Activated T-helper 17 cell treated with anti-CD3 and anti-CD28 coated beads, Interleukin-2, amount 50 U/mL, for 72 hours (primary cell): ENCODE measurements at places on chromosomes 11 and 22.

DNA sequence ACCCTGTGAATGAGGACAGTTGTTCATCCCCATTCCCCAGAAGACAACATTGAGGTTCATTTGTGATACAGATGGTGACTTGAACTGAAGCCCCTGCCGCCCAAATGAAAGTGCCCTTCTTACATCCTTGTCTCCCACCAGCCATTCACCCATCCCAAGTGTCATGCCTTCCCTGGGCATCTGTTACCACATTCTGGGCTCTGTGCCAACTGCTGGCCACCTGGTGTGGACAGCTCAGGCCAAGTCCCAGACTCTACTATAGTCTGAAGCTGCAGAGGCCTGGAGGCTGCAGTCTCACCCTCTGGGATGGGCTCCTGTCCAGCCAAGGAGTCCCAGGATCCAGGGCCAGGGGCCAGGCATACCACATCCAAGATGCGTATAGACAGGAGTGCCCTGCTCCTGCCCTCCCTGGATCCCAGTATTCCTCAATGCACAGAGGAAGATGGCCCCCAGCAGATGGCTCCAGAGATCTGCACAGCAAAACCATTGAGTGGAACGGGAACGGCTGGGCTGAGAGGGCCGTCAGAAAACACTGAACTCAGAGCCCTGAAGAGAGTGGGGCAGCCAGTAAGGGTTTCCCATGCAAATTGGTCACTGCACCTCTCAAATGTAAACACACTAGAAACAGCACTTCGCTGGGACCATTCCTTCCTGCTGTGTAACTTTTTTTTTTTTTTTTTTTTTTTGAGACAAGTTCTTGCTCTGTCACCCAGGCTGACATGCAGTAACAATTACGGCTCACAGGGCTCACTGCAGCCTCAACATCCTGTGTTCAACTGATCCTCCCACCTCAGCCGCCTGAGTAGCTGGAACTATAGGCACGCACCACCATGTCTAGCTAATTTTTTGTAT lies 22.8 kb downstream of the ARRB1 start:
- H3K4me1 ChIP-seq, result peaks cover 41% of the 10 kb centered on the region
- H3K36me3 ChIP-seq, result no peaks in the 10 kb centered on the region
- ATAC-seq, result peak; percentile 57
- H3K4me3 ChIP-seq, result peak overlapping the region; percentile 53

- peak overlapping the region; percentile 14 for H3K4me3 ChIP-seq
- no peak for ATAC-seq
- no peaks in the 10 kb centered on the region for H3K27me3 ChIP-seq
- peak overlapping the region; percentile 79 for H3K27ac ChIP-seq
- peaks cover 14% of the 10 kb centered on the region for H3K4me1 ChIP-seq
Measured at GRCh38 chr22:45223304-45224117, 17.2 kb downstream of the KIAA0930 start.

DNA sequence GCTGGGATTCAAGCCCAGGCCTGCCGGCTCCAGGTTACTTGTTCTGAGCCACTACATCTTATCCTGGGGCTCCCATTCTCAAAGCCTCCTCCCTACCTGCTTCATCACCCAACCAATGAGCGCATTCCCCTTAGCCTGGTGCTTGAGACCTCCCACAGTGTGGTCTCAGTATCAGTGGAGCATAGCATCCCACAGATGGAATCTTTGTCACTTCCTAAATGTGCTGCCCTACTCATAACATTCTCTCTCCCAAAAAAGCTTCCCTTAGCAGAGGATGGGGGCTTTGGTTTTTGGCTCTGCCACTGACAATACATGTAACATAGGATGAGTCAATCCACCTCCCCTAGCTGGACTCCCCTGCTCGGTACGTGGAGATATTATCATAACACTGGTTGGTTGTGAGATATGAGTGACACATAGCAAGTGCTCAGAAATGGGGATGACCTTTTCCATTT lies 28.8 kb downstream of the TEAD1 start:
- no peaks in the 10 kb centered on the region for H3K4me1 ChIP-seq
- no peak for ATAC-seq
- H3K36me3 ChIP-seq, result no peaks in the 10 kb centered on the region
- peaks cover 53% of the 10 kb centered on the region for H3K27me3 ChIP-seq
- H3K4me3 ChIP-seq, result no peak overlapping the region

DNA sequence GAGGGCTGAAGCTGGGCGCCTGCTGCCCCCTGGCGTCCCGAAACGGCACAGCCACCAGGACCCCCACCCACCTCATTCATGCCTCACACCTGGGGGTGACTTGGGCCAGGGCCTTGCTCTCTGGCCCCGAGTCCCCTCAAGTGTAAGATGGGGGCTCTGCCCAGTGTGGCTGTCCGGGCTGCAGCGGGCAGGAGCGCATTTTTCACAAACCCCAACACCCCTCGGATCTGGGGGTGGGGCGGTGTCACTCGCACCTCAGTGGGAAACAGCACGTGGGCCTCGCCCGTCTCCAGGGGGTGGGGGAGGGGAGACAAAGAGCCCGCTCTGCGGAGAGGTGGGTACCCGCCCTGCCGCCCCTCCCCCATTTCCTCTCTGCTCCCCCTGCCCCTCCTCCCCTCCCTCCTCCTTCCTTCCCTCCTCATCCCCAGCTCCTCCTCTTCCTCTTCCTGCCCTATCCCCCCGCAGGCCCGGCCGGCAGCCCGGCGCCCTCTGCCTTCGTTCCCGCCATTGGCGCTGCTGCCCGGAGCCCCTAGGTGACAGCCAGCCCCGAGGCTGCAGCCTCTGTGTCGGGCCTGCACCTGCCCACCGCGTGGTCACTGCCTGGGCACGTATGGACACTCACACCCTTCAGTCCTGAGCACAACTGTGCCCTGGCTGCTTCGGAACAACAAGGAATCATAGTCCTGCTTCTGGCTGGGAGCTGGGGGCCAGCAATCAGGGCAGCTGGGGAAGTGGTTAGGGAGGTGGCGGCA lies 6.8 kb upstream of the CDKN1C start:
- no peaks in the 10 kb centered on the region for H3K27me3 ChIP-seq
- no peaks in the 10 kb centered on the region for H3K36me3 ChIP-seq
- H3K4me1 ChIP-seq, result no peaks in the 10 kb centered on the region
- peak overlapping the region; percentile 82 for H3K4me3 ChIP-seq
- peak; percentile 66 for ATAC-seq

DNA sequence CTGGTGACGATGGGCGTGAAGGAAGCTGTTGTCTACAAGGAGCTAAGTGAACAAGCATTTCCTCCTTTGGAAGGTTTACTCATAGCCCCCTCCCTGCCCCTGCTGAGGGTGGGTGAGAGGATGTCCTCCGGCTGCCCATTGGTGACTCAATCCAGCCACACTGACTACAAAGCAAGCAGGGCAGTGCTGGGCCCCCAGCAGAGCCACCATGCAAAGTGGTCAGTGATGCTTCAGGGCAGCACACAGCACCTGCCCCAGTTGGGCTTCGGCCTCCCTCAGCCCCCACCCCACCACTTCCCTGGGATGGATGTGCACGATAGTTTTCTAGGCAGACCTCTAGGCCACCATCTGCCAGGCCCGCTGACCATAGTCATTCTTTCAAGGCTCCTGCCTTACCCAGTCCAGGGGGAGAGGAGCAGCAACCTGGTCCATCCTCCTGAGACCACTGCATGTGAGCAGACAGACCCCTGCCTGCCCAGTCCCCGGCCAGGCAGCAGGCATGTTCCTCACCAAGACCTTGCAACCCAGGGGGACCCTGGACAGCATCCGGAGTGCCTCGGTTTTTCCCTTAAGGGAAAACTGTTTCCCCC lies 125.1 kb downstream of the BCR start:
- no peak for ATAC-seq
- H3K4me3 ChIP-seq, result no peak overlapping the region
- H3K4me1 ChIP-seq, result no peaks in the 10 kb centered on the region

GRCh38 chr11:67538306-67538705 lies 15.1 kb upstream of the CABP2 start:
- no peaks in the 10 kb centered on the region for H3K4me1 ChIP-seq
- H3K36me3 ChIP-seq, result no peaks in the 10 kb centered on the region
- H3K27me3 ChIP-seq, result peaks cover 5% of the 10 kb centered on the region
- no peak overlapping the region for H3K27ac ChIP-seq
- ATAC-seq, result no peak

GRCh38 chr11:93289782-93290463 lies 40.6 kb upstream of the DEUP1 start:
- H3K4me1 ChIP-seq, result no peaks in the 10 kb centered on the region
- no peaks in the 10 kb centered on the region for H3K36me3 ChIP-seq
- H3K27ac ChIP-seq, result no peak overlapping the region
- H3K27me3 ChIP-seq, result no peaks in the 10 kb centered on the region

- no peak for ATAC-seq
- H3K27ac ChIP-seq, result peak overlapping the region; percentile 46
- peaks cover 20% of the 10 kb centered on the region for H3K36me3 ChIP-seq
- no peaks in the 10 kb centered on the region for H3K27me3 ChIP-seq
- peak overlapping the region; percentile 41 for H3K4me3 ChIP-seq
Measured at GRCh38 chr11:65870706-65871681, 1.6 kb downstream of the EFEMP2 start.

DNA sequence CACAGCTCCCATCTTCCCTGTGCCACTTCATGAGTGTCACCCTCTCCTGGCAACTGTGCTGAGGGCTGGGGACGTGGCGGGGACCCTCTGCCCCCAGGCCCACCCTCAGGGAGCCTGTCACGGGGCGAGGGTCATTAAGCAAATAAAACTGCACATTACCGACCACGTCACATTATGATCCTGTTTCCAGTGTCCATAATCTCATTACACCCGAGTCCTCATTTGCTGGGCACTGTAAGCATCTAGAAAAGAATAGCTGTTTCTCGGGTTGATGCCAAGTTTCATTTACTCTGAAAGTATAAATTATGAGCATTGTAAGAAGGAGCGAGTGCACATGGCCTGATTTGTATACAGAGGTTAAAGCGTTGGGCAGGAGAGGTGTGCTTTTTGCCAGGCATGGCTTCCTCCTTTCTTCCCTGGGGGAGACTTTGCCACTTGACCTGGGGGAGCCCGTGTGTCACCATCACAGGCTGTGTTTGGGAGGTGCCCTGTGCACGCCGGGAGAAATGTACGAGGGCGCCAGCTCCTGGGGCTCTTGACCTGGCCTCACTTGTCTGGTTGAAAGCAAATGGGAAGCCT lies 50.5 kb downstream of the LRP5 start:
- no peak overlapping the region for H3K4me3 ChIP-seq
- H3K27ac ChIP-seq, result no peak overlapping the region
- ATAC-seq, result no peak
- no peaks in the 10 kb centered on the region for H3K4me1 ChIP-seq
- no peaks in the 10 kb centered on the region for H3K36me3 ChIP-seq
- H3K27me3 ChIP-seq, result no peaks in the 10 kb centered on the region

DNA sequence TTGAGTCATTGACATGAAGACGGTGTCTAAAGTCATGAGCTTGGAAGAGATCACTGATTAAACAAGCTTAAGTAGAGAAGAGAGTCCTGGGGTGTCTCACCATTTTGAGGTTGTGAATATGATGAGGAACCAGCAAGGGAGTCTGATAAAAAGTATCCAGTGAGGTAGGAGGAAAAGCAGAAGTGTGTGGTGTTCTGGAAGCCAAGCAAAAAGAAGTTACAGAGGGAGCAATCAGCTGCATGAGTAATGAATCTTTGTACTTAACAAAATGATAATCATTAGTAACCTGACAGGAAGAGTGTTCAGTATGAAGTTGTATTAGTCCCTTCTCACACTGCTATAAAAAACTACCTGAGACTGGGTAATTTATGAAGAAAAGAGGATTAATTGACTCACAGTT lies 131.3 kb downstream of the C11orf87 start:
- no peak overlapping the region for H3K27ac ChIP-seq
- H3K36me3 ChIP-seq, result no peaks in the 10 kb centered on the region
- ATAC-seq, result no peak
- no peaks in the 10 kb centered on the region for H3K4me1 ChIP-seq

- H3K27me3 ChIP-seq, result no peaks in the 10 kb centered on the region
- H3K27ac ChIP-seq, result no peak overlapping the region
- H3K4me3 ChIP-seq, result no peak overlapping the region
- ATAC-seq, result no peak
- H3K4me1 ChIP-seq, result peaks cover 9% of the 10 kb centered on the region
- peaks cover 84% of the 10 kb centered on the region for H3K36me3 ChIP-seq
Measured at GRCh38 chr11:47318166-47318565, 34.3 kb downstream of the MYBPC3 start.

DNA sequence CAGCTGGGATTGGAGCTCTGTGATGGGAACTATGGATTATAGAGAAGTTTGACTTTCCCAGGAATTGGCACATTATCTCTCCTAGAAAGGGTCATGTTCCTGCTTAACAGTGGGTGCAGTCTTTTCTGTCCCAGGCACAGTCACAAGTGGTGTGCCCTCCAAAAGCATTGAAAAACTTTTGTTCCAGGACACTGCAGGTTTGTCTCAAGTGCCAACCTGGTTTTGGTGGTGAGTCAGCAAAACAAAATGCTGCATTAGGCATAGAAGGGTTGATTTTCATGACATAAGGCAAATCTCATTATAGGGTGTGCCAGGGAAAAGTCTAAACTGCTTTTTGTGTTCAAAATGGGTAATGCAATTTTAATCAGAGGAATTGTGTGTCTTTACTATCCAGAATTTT lies 4.9 kb downstream of the HTATIP2 start:
- H3K27me3 ChIP-seq, result no peaks in the 10 kb centered on the region
- peak overlapping the region; percentile 86 for H3K27ac ChIP-seq
- peaks cover 89% of the 10 kb centered on the region for H3K36me3 ChIP-seq
- no peak for ATAC-seq

- no peaks in the 10 kb centered on the region for H3K27me3 ChIP-seq
- no peak overlapping the region for H3K4me3 ChIP-seq
- ATAC-seq, result no peak
- H3K4me1 ChIP-seq, result peaks cover 23% of the 10 kb centered on the region
Measured at GRCh38 chr11:34072041-34072440, 20.5 kb downstream of the CAPRIN1 start.

- peaks cover 9% of the 10 kb centered on the region for H3K4me1 ChIP-seq
- H3K4me3 ChIP-seq, result no peak overlapping the region
- peaks cover 6% of the 10 kb centered on the region for H3K27me3 ChIP-seq
- ATAC-seq, result no peak
- H3K27ac ChIP-seq, result no peak overlapping the region
Measured at GRCh38 chr11:79388201-79388600, 52.6 kb downstream of the TENM4 start.

DNA sequence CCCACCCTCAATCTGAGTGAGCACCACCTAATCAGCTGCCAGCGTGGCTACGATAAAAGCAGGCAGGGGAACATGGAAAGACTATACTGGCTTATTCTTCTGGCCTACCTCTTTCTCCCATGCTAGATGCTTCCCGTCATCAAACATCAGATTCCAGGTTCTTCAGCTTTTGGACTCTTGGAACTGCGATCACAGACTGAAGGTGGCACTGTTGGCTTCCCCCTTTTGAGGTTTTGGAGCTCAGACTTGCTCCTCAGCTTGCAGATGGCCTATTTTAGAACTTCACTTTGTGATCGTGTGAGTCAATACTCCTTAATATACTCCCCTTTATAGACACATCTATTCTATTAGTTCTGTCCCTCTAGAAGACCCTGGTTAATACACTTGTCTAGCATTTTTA lies 543.7 kb upstream of the RAG2 start:
- no peak for ATAC-seq
- H3K36me3 ChIP-seq, result no peaks in the 10 kb centered on the region
